Trophoblast cell (in vitro differentiated cells and primary cell): ENCODE measurements at places on chromosomes 6 and 20.

GRCh38 chr20:44703183-44703925, 11.8 kb upstream of the CCN5 start:
- H3K4me1 ChIP-seq: no peaks in the 10 kb centered on the region
- no peaks in the 10 kb centered on the region for H3K36me3 ChIP-seq
- H3K27me3 ChIP-seq: no peaks in the 10 kb centered on the region
- no peak overlapping the region for H3K4me3 ChIP-seq
- no peak for DNase-seq

GRCh38 chr20:43460830-43461200, 3.1 kb downstream of the SRSF6 start:
- H3K4me3 ChIP-seq: no peak overlapping the region
- peak; percentile 33 for DNase-seq
- no peaks in the 10 kb centered on the region for H3K4me1 ChIP-seq
- no peak overlapping the region for H3K27ac ChIP-seq
- H3K36me3 ChIP-seq: peaks cover 19% of the 10 kb centered on the region

DNA sequence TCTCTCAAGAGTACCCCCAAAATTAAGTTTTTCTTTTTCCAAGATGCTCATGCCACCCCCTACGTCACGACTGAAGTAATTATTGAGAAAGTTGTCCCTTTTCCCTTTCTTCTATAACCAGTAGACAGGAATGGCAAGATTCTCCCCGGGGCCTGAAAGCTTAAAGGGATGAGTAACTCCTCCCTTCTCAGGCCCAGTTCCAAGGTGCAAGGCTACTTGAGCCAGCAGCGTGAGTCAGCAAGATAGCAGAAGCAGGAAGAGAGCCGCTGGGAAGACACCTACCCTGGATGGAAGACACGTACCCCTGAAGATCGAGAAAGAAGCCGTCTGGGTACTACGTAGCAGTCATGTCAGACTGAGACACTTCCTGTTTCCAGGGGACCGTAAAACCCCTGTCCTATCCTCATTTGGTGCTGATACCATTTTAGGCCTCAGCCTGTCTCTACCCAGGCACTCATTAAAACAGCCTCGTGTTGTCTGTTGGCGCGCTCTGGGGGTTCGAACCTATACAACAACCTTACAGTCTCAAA, 241.0 kb downstream of the ADGRG6 start:
- peaks cover 6% of the 10 kb centered on the region for H3K4me1 ChIP-seq
- DNase-seq: peak; percentile 88
- no peaks in the 10 kb centered on the region for H3K27me3 ChIP-seq
- H3K4me3 ChIP-seq: no peak overlapping the region
- H3K36me3 ChIP-seq: no peaks in the 10 kb centered on the region
- H3K27ac ChIP-seq: no peak overlapping the region

GRCh38 chr6:118103381-118104146, 196.5 kb downstream of the SLC35F1 start:
- H3K36me3 ChIP-seq: no peaks in the 10 kb centered on the region
- no peaks in the 10 kb centered on the region for H3K27me3 ChIP-seq
- DNase-seq: no peak
- no peaks in the 10 kb centered on the region for H3K4me1 ChIP-seq
- H3K27ac ChIP-seq: no peak overlapping the region

DNA sequence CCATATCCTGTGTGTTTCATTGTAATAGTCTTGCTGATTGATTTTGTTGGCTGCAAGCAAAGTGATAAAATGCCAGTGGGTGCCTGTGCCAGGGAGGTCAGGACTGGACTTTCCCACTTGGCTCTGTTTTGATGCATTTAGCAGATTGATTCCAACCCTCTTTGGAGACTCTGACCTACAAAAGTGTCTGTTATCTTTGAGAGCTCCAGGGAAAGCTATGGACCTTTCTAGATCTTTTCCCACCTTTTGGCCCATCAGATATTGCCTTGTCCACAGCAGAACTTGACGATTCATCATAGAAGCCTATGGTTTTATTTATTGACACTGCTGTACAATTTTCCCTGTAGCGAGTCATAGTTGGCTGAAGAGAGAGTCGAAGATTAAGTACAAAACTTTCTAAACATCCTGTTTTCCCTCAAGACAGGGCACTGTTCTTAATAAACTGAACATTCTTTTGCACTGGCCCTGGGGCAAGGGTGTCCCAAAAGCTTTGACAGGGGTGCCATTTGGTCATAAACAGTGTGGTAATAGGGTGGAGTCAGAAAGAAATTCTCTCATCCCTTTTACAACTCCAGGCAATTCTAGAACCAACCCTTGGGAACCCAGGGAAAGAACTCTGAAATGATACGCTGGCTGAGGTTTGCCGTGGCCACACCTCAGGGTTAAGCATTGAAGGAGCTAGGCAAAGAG, 53.7 kb downstream of the E2F3 start:
- DNase-seq: no peak
- no peaks in the 10 kb centered on the region for H3K36me3 ChIP-seq
- no peak overlapping the region for H3K4me3 ChIP-seq
- H3K27ac ChIP-seq: no peak overlapping the region
- H3K27me3 ChIP-seq: no peaks in the 10 kb centered on the region

DNA sequence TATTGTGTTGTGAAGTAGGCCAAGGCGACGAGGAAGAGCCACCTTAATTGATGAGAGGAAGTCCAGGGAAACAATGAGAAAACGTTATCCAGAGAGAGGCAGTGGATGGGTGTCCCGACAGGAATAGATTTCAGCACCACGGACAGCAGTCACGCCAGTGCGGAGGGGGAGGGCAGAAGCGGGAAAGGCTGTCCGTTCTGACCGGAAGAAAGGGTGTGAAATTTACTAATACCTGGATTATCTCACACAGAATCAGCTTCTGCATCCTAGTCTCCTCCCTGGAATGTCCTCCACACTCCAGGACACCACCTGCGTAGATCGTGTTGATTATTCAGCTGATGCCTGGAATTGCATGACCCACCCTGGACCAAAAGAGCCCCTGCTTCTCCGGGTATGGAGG, 7.4 kb upstream of the BPIFA3 start:
- H3K36me3 ChIP-seq: no peaks in the 10 kb centered on the region
- peak; percentile 79 for DNase-seq
- no peak overlapping the region for H3K4me3 ChIP-seq
- no peak overlapping the region for H3K27ac ChIP-seq
- no peaks in the 10 kb centered on the region for H3K4me1 ChIP-seq

GRCh38 chr20:11168026-11168425, 494.2 kb upstream of the JAG1 start:
- no peaks in the 10 kb centered on the region for H3K4me1 ChIP-seq
- H3K27ac ChIP-seq: no peak overlapping the region
- H3K36me3 ChIP-seq: no peaks in the 10 kb centered on the region
- no peaks in the 10 kb centered on the region for H3K27me3 ChIP-seq
- no peak for DNase-seq

DNA sequence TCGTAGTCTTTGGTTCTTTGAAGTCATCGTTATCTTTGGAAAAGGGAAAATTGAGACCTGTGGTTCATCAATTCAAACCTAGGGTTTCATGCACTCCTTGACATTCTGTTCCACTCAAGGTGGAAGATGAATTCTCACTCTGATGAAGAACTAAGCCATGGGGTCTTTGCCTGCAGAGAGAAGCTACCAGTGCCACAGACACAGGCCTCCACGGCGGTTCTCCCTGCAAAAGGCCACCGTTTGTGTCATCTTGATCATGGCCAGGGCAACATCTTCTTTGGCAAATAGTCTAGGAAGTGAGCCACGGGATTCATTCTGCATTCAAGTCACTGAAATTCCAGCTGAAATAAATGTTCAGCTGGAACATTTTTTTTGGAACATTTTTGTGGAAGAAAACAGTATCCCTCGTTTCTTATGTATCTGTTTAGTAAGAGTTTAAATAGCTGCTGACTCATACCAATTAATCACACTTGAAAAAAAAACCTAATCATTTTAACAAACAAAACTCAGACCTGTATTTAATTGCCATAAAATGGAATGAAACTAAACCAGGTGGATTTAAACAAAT, 206.0 kb upstream of the FOXQ1 start:
- H3K36me3 ChIP-seq: no peaks in the 10 kb centered on the region
- no peak for DNase-seq
- no peak overlapping the region for H3K27ac ChIP-seq
- H3K4me1 ChIP-seq: peaks cover 4% of the 10 kb centered on the region
- no peaks in the 10 kb centered on the region for H3K27me3 ChIP-seq

DNA sequence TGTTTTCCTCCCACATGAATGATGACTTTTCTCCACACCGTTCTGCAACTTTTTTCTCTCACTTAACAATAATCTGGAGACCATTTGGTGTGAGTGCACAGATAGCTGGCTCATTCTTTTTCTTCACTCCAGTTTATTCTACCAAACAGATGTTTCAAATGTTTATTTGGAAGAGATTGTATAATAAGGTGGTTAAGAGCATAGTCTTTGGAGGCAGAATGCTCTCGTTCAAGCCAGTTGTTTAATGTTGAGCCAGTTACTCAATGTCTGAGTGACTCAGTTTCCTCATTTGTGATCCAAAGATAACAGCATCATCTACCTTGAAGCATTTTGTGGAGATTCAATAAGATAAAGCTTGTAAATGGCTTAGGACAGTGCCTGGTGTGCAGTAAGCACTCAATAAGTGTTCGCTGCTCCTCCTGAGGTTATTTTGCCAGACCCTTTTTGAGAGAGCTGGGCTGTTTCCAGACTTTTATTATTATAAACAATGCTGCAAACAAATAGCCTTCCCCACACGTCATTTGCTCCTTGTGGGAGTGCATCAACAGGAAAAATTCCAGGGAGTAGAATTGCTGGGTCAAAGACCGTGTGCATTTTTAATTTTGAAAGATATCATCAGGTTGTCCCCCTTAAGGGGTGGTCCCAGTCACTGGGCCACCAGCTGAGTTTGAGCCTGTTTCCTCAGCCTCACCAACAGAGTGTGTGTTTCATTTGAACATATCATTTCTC, 70.6 kb downstream of the VEGFA start:
- DNase-seq: no peak
- no peaks in the 10 kb centered on the region for H3K27me3 ChIP-seq
- peaks cover 18% of the 10 kb centered on the region for H3K4me1 ChIP-seq
- H3K27ac ChIP-seq: no peak overlapping the region

GRCh38 chr6:41271901-41272395, 14.5 kb downstream of the TREM1 start:
- no peaks in the 10 kb centered on the region for H3K36me3 ChIP-seq
- no peaks in the 10 kb centered on the region for H3K4me1 ChIP-seq
- H3K27ac ChIP-seq: no peak overlapping the region
- no peak for DNase-seq

- H3K27ac ChIP-seq: no peak overlapping the region
- H3K36me3 ChIP-seq: no peaks in the 10 kb centered on the region
- H3K4me1 ChIP-seq: no peaks in the 10 kb centered on the region
- no peaks in the 10 kb centered on the region for H3K27me3 ChIP-seq
- no peak for DNase-seq
- H3K4me3 ChIP-seq: no peak overlapping the region
Observed at GRCh38 chr6:167576828-167577503, 249.7 kb upstream of the AFDN start.

DNA sequence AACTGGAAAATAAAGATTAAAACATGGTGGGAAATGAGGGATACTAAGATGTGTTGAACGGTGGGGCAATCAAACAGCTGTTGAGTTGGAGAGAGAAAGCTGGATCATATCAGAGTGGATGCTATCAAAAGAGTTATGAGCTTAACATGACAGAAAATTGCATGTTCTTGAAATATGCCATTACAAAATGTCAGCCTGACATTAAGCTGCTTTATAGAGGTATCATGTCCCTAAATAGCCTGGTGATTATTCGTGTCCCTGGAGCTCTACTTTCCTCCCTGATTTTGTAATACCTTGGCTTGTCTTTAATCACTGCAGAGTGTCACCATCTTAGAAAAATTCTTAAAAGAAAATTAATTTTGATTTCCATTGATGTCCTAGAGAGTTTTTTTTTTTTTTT, 223.1 kb downstream of the PHF3 start:
- H3K4me3 ChIP-seq: no peak overlapping the region
- H3K4me1 ChIP-seq: no peaks in the 10 kb centered on the region
- no peak overlapping the region for H3K27ac ChIP-seq
- DNase-seq: no peak

DNA sequence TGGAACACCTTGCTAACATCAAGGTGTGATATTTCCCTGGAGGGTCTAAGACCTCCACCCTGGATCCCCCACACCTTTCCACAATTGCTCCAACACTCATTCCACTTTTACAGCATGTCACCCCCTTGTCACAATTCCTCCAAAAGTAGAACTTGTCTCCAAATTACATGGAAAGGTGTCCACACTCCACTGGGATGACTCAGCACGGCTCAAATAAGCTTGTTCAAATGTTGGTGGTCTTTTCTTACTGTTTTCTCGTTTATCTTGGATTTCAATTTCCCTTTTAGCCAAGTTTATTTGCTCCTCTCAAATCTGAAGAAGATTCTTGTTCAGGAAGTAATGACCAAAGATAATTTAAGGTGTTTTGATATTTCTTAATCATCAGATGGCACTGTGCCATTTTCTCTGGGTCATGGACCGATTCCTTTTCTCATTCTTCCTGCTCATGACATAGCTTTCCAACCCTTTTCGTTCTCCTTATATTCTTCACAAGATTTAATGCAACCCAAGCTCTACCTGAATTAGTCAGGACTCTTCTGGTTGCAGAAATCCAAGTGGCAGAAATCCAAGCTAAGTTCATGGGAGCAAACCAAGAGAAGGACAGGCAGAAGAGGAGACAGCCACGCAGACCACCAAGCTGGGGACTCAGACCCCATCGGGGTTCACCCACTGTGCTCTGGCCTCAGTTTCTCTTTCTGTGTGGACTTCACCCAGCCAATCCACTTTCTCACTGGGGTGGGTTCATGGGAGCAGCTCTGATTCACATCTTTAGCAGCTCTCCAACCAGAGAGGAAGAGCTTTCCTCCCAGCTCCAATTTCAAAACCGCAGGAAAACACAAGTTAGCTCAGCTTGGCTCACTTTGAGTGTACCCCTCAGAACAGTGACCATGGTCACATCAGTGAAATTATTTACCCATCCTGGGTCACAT, 110.5 kb upstream of the CDYL start:
- H3K27ac ChIP-seq: no peak overlapping the region
- no peak for DNase-seq
- H3K4me3 ChIP-seq: no peak overlapping the region
- peaks cover 4% of the 10 kb centered on the region for H3K4me1 ChIP-seq

DNA sequence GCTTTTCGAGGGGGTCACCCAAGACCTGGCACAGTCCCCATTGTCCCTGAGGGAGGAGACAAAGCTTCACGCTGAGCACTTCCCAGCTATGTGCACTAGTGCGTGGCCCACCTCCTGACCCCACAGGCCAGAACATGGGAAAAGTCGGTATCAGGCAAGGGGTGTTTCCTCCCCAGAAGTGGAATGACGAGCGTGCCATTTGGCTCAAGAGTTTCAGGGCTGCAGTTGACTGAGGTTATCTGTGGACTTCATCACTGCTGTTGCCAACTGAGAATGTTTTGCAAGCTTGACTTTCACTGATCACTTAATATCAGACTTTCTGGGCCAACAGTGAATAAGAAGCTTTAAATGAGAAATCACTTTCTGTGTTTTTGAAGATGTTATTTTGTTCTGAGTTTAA, 137.0 kb upstream of the AFDN start:
- no peaks in the 10 kb centered on the region for H3K36me3 ChIP-seq
- H3K4me1 ChIP-seq: no peaks in the 10 kb centered on the region
- H3K27ac ChIP-seq: no peak overlapping the region
- no peak overlapping the region for H3K4me3 ChIP-seq
- no peak for DNase-seq
- no peaks in the 10 kb centered on the region for H3K27me3 ChIP-seq

GRCh38 chr6:79536585-79536953, 661 bp downstream of the LCA5 start:
- peak; percentile 45 for DNase-seq
- peak overlapping the region; percentile 47 for H3K27ac ChIP-seq
- peak overlapping the region; percentile 91 for H3K4me3 ChIP-seq

GRCh38 chr6:89956182-89956581, 61.9 kb downstream of the GJA10 start:
- H3K4me1 ChIP-seq: peaks cover 3% of the 10 kb centered on the region
- H3K36me3 ChIP-seq: peaks cover 5% of the 10 kb centered on the region
- no peaks in the 10 kb centered on the region for H3K27me3 ChIP-seq
- no peak overlapping the region for H3K27ac ChIP-seq
- no peak for DNase-seq
- H3K4me3 ChIP-seq: no peak overlapping the region
